Mesothelial cell of epicardium (in vitro differentiated cells): ENCODE measurements at places on chromosomes 7 and 10. TPM values are rescaled to one million over a fixed set of nuclear protein-coding genes. Genes with fewer than 3 reads are reported as not detected.
A peak's percentile ranks its signal among the peaks of the same experiment; 100 is the strongest.

GRCh38 chr10:43130770-43131171 lies 7.5 kb upstream of the CSGALNACT2 start:
- no peak for DNase-seq

DNA sequence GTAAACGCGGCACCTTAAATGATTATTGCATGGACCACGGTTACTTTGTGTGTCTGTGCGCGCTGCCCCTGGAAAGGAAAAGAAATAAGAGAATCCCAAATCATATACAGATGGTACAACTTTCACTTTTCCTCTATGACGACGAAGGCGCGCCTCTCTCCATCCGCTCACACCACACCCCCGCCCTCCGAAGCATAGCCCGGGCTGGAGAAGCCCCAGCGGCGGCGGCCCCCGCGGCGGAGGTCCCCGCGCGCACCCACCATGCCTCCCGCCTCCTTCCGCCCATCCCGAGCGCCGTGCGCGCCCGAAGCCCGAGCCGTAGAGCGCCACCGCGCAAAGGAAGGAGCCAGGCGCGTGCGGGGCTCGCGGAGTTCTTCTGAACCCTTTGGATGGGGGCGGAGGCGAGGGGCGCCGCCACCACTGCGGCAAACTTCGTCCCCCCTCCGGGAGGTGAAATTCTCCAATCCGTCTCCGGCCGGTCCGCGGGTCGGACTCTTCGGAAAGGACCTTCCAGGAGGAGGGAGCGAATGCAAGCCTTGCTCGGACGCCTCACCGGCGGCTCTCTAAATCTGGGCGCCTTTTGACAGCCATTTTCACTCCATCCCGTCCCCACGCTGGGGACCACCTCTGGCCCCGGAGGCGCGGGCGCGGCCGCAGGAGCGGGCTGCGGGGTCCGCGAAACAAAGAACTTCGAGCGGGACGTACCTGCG lies 588 bp downstream of the GLI3 start:
- peak; percentile 56 for DNase-seq

GRCh38 chr7:1750541-1751021 lies 80.5 kb downstream of the ELFN1 start:
- no peak for DNase-seq

DNA sequence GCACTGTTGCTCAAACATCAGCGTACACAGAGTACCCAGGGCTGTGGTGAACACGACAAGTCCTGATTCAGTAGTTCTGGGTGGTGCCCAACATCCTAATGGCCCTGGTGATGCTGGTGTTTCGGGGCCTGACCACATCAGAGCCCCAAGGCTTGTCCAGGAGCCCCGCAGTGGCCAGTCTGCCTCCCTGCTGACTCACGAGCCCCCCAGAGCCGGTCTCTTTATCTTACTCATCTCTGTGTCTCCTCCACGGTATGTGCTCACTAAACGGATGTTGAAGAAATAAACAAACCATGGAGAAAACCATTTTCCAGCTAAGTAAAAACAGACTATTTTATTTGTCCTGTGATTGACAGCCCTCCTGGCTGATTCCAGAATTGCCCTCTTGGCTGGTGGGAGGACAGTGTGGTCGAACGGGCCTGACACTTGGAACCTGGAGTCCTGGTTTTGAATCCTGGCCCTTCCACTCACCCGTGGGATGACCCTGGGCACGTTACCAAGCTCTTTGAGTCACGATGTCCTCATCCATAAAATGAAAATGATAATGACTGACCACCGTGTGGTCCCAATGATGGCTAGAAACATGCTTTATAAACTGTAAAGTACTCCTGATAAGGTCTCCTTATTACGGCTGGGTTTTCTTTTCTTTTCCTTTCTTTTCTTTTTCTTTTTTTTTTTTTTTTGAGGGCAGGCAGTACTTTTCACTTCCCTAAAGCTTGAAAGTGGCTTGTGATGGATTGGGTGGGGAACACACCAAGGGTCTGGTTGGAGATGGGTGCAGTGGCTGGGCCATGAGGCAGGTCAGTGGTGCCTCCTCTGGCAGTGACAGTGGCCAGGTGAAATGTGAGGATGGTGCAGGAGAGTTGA lies 5.7 kb downstream of the HIP1 start:
- no peak for DNase-seq

DNA sequence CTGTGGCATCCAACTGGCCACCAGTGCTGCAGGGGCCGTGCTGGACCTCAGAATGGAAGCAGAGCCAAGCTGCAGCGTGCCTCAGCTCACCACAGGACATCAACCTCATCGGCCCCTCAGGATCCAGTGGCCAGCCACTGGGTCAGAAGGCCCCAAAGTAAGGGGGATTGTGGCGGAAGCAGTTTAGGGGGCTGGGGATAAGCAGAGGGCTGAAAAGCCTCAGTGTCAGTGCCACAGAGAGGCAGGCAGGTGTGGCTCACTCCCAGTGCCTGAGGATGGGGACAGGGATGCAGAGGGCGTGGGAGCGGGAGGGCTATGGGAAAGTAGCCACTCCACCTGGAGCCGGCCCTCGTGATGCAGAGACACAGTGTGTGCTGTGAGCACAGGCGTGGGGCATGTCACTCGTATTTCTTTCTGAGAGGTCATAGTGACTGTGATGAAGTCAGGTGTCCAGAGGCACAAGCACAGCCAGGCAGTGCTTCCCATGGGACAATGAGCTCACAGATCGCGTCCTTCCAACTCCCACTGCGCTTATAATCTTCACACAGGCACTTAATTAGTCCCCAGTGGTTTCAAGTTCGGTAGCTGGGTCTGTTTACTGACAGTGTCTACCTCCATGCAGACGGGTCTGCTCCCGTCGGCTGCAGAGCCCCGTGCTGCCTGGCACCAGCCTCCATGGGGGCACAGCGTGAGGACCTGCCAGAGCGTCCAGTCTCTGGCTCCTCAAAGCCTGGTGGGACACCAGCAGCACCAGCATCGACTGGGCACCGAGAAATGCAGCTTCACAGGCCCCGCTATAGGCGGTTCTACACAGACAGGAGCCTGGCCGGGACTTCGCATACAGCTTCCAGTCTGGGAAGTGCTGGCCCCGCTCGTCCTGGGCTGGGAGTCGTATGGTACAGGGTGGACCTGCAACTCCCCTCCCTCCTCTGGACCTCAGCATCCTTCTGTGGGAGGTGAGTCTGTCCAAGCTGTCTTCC lies 42.9 kb upstream of the CNPY1 start:
- DNase-seq: no peak

Gene CREB5
- 12.7 to 14.1 TPM (median 13.6 TPM) in 3 replicates for total RNA-seq

Gene HOXA1
- total RNA-seq: 13.7 to 14.6 TPM (median 14.0 TPM) in 3 replicates

GRCh38 chr10:1535301-1535965 lies 201.9 kb downstream of the ADARB2 start:
- DNase-seq: no peak

Gene ICA1
- total RNA-seq: 6.8 to 8.3 TPM (median 8.2 TPM) in 3 replicates

Gene OR6B1
- total RNA-seq: not detected in 3 replicates

Gene GIMAP6
- total RNA-seq: not detected in 3 replicates

GRCh38 chr10:101046332-101047238 lies 15.2 kb upstream of the KAZALD1 start:
- no peak for DNase-seq

DNA sequence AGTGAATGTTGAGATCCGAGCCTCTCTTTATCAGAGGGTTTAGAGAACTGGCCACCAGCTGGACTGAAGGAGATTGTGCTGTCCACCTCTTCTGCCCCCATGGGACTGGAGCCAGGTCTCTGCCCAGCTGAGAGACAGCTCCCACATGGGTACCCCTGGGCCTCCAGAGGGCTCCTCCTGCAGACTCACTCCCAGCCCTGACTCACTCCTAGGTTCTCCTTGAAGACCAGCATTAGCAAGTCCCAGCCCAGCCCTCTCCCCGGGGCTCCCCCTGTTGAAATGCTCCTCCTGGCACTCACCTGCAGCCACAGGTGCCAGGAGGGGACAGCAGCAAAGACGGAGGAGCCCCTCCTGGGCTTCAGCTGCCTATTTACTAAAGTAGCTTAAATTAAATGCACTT lies 126.9 kb downstream of the CXCL12 start:
- no peak for DNase-seq

DNA sequence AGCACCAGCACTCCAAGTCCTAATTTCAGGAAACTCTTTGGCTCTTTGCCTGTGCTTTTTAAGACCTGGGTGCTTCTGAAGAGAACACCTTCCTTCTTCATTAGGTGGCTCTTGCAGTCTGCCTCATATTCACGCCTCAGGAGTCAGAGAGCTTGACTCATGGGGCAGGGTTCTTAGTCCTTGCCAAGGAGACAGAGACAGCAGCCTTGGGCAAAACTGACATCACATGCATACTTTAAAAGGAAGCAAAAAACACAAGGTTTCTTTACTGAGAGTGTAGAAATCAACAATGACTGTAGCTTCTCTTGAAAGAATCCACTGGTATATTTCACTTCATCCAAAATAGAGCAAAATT lies 780.6 kb downstream of the INHBA start:
- no peak for DNase-seq

DNA sequence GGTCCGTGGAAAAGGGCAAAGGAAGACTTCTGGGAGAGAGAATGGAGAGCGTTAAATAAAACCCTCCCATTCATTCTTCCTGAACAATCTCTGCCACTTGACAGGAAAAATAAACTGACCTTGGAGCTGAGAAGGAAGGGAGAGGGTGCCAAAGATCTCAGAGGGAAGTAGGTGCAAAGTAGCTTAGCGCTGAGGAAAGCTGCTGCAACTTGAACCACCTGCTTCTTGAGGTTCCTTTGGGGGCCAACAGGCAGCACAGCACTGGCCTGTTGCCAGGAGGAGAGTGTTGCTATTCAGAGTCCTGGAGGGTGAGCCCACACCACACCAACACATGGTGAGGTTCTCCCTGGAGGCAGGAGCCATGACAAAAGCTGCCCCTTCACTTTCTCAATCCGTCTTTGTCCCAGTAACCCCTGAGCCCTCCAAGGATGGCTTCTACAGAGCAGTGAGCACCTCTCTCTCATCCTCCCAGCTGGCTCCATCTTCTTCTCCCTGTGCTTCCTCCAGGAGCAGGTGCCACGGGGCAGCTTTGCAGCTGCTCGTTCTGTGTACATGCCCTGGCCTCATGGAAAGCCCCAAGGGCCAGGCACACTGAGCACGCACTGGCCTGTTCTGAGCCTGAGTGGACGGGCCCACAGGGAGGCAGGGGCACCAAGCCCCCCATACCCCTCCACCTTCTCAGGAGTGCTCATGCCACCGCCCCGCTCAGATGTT lies 101.3 kb downstream of the STRA8 start:
- DNase-seq: no peak

GRCh38 chr7:132102391-132102790 lies 473.9 kb downstream of the PLXNA4 start:
- DNase-seq: no peak

Gene CYP2C9
- total RNA-seq: not detected in 3 replicates

- DNase-seq: no peak
Observed at GRCh38 chr7:38795593-38795992, 113.4 kb downstream of the VPS41 start.

GRCh38 chr7:1542841-1543747 lies 12.6 kb downstream of the MAFK start:
- DNase-seq: no peak

Gene ADCY1
- 3.1 to 4.7 TPM (median 4.5 TPM) in 3 replicates for total RNA-seq

- no peak for DNase-seq
Observed at GRCh38 chr7:130614449-130614848, 54.1 kb downstream of the COPG2 start.

- DNase-seq: no peak
Observed at GRCh38 chr7:123746931-123747488, 1.8 kb downstream of the WASL start.

Gene TDRD1
- not detected in 3 replicates for total RNA-seq

GRCh38 chr7:8040768-8041369 lies 72.3 kb downstream of the GLCCI1 start:
- no peak for DNase-seq

GRCh38 chr10:16520900-16521299 lies 779 bp downstream of the C1QL3 start:
- DNase-seq: peak; percentile 43

- no peak for DNase-seq
Observed at GRCh38 chr10:125152450-125153368, 7.7 kb downstream of the CTBP2 start.

Gene OGDHL
- 10.4 to 13.0 TPM (median 12.7 TPM) in 3 replicates for total RNA-seq

Gene WNT8B
- total RNA-seq: 0.60 to 0.95 TPM (median 0.69 TPM) in 3 replicates

- no peak for DNase-seq
Observed at GRCh38 chr10:71585564-71586290, 133.9 kb downstream of the C10orf105 start.

GRCh38 chr10:100501423-100501822 lies 18.2 kb downstream of the SEC31B start:
- no peak for DNase-seq

GRCh38 chr10:128047991-128048818 lies 78.0 kb downstream of the MKI67 start:
- DNase-seq: no peak

DNA sequence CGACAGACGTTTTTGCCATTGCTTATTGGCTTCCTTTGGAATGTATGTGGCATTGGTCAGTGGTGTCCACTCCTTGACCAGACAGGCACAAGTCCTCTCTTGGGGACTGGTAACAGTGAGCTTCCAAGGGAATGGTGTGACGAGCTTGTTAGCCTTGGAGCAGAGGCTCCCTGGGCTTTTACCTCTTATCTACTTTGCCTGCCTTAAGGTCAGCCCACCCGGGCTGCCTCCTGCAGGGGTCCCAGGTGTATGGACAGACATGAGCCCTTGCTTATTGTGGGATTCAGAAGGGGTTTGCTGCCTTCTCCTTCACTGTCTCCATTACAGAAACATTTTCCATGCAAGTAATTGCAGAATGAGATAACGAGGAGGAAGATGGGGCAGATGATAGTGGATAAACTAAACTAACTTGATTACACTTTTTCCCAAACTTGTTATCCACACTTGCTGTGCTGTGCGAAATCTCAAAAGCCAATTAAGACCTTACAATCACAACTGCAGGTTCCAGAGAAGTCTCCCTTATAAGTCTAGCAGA lies 29.7 kb downstream of the PLPP4 start:
- no peak for DNase-seq

- DNase-seq: no peak
Observed at GRCh38 chr10:37667736-37668135, 189.7 kb downstream of the ZNF248 start.

DNA sequence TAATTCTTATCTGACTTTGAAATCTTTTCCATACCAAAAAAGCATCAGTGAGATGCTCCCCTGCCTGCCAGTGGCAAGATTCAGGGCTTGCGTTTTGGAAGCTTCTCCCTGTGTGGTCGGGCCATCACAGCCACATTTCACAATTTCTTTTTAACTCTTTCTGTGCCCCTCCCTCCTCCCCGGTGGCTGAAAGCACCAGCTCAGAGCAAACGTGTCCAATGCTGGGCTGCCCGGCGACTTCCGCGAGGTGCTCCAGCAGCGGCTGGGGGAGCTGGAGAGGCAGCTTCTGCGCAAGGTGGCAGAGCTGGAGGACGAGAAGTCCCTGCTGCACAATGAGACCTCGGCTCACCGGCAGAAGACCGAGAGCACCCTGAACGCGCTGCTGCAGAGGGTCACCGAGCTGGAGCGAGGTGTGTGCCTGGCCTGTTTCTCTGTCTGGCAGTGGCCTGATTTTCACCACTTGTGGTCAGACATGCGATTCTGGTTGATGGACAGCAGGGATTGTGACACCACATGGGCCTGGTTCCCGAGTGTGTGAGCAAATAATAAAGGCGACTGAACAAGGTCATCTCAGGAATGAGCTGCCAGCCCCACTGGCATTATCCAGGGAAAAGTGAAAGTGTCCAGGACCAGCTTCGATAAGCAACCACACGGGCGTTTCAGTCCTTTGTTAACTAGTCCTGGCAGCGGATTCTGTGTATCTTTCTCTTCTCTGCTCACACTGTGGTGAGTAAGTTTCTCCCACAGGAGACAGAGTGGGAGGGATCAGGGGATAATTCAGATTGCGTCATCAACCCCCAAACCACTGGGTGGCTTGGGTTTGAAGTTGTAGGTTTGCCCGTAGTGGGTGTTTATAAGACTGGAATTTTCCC lies 2.6 kb downstream of the NPTX2 start:
- no peak for DNase-seq

GRCh38 chr7:120783721-120784120 lies 74.2 kb downstream of the TSPAN12 start:
- DNase-seq: no peak

Gene GPR37
- 4.7 to 5.0 TPM (median 4.8 TPM) in 3 replicates for total RNA-seq

Gene ACTL6B
- not detected in 3 replicates for total RNA-seq
